Stimulated activated CD4-positive, alpha-beta T cell treated with anti-CD3 and anti-CD28 coated beads, Interleukin-12 subunit alpha, Interleukin-12 subunit beta, amount 100 ng/mL, for 4 hours (primary cell): ENCODE measurements at places on chromosomes 11 and 22.

GRCh38 chr11:28701760-28702449 lies 593.7 kb downstream of the METTL15 start:
- DNase-seq, result no peak

- DNase-seq, result no peak
Observed at GRCh38 chr11:60879971-60880588, 12.7 kb downstream of the ZP1 start.

GRCh38 chr11:120303004-120303637 lies 22.0 kb upstream of the TLCD5 start:
- DNase-seq, result peak; percentile 53

DNA sequence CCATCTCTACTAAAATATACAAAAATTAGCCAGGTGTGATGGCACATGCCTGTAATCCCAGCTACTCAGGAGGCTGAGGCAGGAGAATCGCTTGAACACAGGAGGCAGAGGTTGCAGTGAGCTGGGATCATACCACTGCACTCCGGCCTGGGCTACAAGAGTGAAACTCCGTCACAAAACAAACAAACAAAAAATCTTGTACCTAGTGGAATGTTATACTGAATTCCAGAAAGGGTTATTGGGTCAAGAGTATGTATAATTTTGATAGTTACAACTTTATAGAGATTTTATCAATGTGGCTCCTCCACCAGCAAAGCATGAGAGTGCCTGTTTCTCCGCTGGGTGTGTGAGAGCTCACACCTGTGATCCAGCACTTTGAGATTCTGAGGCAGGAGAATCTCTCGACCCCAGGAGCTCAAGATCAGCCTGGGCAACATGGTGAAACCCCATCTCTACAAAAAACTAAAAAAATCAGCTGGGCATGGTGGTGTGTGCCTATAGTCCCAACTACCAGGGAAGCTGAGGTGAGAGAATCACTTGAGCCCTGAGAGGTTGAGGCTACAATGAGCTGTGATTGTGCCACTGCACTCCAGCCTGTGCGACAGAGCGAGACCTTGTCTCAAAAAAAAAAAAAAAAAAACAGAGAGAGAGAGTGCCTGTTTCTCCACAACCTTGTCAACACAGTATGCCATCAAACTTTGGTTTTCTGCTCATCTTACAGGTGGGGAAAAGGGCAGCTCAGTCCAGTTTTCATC lies 12.7 kb upstream of the FOLR1 start:
- no peak for DNase-seq

DNA sequence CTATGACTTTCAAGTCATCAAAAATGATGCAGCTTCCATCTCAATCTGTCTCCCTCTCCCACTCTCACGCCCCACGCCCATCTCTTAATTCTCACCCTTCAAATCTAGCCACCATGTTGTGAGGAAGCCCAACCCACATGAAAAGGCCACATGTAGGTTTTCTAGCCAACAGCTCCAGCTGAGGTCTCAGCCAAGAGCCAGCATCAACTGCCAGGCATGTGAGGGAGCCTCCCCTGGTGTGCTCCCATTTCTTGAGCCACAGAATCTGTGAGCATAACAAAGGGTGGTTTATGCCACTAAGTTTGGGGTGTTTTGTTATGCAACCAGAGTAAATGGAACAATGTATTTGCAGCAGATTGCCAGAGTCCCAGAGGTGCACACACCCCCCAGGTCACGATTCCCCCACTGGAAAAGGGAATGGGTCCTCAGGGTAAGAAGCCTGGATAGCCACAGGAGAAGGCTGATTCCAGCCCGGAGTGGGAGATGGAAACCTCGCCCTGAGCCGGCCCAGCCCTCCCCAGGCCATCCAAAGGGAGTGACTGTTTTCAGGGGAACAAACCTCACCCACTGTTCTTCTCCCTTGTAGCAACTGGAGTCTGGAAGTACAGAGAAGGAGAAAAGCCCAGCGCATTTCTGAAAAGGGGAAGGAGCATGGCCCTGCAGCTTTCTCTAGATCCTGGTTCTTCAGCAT lies 20.0 kb upstream of the LINC01488 start:
- DNase-seq, result no peak

GRCh38 chr11:57205041-57205641 lies 23.4 kb downstream of the LRRC55 start:
- DNase-seq, result no peak

- no peak for DNase-seq
Observed at GRCh38 chr11:6992457-6993417, 27.4 kb downstream of the ZNF214 start.

DNA sequence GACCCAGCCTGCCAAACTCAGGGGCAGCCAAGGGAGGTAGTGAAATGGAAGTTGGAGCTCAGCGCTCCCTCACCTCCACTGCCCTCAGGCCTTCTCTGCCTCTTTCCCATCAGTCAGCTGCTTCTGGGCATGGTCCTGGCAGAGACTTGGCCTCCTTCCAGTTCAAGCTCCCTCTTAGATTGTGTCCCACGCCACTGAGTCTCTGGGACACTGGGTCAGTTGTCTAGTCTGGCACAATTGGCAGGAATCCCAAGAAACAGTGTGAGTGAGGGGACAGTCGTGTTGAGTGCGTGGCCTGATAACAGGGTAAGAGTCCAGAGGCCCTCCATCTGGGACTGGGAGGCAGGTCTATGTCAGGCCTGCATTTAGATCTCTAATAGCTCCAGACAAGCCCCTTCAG lies 7.1 kb upstream of the SLC35E4 start:
- no peak for DNase-seq

GRCh38 chr11:72930008-72930407 lies 115.8 kb downstream of the ATG16L2 start:
- no peak for DNase-seq

DNA sequence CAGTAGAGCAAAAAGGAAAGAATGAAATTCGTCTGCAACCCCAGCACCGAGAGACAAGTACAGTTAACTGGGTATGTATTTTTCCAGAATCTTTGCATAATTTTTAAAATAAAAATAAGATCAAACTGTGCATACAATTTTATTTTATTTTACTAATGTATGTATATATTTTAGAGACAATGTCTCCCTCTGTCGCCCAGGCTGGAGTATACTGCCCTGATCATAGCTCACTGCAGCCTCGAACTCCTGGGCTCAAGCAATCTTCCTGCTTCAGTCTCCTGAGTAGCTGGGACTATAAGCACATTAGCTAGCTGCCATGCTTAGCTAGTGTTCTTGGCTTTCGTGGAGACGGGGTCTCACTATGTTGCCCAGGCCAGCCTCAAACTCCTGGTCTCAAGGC lies 18.8 kb upstream of the DRD2 start:
- DNase-seq, result no peak

- DNase-seq, result no peak
Observed at GRCh38 chr11:85132851-85133585, 494.1 kb downstream of the DLG2 start.

GRCh38 chr11:27874998-27875830 lies 175.0 kb upstream of the BDNF start:
- DNase-seq, result no peak

- DNase-seq, result no peak
Observed at GRCh38 chr11:17558025-17558780, 11.1 kb downstream of the OTOG start.

- no peak for DNase-seq
Observed at GRCh38 chr11:132217856-132218255, 847.4 kb downstream of the NTM start.

DNA sequence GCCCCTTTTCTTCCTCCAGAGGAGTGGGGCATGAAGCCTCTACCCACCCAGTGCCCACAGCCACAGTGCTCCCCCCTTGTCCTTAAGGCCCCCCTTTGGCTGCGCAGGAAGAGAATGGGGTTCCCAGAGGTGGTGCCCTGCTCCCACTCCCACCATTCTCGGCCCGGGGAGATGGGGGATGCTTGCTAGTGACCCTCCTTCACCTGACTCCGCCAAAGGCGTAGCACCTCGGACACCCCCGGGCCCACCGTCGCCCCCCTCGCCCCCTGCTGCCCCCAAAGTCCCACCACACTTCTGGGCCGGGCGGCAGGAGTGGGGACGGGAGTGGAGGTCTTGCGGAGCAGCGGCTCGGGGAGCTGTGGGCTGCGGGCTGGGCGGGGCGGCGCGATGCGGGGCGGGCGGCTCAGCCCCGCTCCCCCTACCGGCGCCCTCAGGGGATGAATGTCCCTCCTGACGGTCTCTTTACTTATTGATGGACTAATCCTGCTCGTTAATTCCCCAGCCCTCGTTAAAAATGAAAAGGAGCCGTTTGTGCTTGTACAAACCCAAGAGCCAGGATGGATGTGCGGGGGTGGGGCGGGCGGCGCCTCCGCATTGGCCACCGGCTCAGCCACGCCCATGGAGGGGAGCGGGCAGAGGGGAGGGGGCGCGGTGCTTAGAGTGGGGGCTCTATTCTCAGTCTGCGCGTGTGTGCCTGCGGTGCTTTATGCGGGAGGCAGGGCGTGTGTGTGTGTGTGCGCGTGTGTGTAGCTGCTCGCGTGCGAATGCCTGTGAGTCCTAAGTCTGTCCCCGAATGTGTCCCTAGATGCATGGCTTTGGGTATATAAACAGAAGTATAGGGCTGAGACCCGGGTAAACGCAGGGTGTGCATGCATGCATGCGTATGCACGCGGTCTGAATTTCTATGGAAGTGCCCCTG lies 25.6 kb downstream of the SYT7 start:
- DNase-seq, result no peak

DNA sequence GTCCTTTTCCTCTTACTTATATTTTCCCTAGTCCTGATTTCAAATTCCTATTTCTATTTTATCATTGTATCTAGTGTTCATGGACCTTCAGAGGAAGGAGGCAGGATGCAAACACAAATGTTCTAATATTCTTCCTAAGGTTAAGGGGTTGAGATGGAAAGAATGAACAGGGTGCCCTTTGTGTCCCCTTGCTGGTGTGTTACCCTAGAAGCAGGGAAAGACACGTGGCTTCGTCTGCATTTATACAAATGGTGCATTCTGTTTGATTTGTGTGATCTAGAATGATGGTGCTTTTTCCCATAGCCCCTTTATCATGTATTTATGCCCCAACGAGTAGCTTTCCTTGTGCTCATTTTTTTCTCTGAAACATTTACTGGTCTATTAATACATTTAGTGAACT lies 76.2 kb downstream of the PLEKHA7 start:
- no peak for DNase-seq

DNA sequence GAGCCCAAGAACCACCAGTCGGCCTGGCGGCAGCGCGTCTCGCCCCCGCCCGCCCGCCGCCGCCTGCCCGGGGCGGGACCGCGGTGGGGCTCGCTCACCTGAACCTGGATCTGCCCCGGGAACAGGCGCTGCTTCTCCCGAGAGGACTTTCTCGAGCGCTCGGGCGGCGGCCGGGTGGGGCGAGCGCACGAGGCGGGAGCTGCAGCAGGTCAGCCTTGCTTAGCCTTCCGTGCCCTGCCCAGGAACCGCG lies 133 bp downstream of the MYH9 start:
- no peak for DNase-seq

GRCh38 chr11:108511851-108512474 lies 13.8 kb upstream of the POGLUT3 start:
- no peak for DNase-seq

- no peak for DNase-seq
Observed at GRCh38 chr11:6825231-6825744, 20.2 kb upstream of the OR10A5 start.

GRCh38 chr11:75797116-75797515 lies 17.9 kb upstream of the UVRAG start:
- DNase-seq, result no peak

GRCh38 chr11:110085255-110085838 lies 7.8 kb upstream of the ZC3H12C start:
- DNase-seq, result no peak

DNA sequence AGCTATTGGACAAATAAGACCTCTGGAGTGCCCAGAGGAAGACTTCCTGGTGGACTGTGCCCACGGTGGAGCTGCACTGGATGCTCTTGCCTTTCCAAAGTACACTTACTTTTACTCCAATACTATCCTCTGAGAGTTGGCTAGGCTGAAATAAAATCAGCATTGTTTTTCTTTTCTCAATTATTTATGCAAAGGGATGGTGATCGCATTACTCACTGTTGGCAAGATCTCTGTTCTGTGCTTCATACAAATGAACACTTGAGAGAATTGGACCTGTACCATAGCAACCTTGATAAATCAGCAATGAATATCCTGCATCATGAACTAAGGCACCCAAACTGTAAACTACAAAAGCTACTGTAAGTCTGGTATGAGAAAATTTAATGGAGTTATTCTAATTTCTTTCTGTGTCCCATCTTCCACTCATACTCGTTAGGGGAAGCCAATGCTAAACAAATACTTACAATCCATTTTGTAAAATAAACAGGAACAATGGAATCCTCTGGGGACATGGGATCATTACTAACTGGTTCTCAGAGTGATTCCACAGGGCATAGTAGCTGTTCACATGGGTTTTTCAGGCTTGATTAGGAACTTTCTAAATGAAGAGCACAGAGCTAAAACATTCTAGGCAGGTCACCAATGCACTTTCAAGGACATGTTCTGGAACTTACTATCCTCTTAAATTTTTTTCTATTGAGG lies 26.3 kb downstream of the NLRP14 start:
- no peak for DNase-seq

DNA sequence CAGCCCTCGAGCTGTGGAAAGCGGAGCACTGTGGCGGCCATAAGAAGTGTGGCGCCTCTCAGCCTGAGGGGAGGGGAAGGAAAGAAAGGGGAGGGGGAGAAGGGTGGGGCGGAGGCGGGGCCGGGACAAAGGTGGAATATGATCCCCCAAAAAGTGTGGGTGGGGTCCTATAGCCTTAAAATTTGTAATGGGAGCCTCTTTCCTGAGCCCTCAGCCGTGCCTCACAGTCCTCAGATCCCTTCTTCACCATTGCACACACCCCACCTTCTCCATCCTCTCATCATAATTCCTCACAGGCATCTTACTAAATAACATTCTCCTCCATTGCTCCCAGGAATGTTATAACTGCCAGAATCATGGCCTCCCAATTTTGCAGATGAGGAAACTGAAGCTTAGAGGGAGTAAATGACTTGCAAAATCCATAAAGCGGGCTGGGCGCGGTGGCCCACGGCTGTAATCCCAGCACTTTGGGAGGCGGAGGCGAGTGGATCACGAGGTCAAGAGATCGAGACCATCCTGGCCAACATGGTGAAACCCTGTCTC lies 600 bp upstream of the RAB6A start:
- DNase-seq, result no peak

- no peak for DNase-seq
Observed at GRCh38 chr22:22938672-22939587, 51.3 kb downstream of the IGLL5 start.

DNA sequence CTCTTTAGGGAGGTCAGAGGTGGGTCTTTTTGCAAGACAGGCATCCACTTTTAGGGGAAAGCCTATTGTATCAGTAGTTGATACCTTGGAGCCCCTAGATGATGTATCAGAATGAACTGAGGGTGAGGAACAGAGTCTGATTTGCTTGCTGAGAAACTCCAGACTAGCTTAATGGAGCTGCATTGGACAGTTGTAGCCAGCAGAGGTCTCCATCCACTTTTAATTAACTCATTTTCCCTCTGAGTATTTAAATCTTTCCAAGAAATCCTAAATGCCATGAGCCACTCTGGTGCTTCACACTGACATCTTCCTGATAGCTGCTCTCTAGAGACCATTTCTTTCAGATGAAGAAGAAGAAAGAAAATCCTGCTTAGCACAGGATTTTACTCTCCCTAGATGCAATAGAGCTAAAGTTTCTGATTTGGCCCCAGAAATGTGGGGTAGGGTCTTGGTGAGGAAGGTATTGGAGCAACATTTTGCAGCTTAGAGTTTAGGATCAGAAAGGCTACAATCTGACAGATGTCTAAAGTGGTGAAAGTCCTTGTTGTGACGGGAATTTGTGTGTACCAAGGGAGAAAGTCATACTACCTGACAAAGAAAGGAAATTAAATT lies 38.0 kb downstream of the EXT2 start:
- no peak for DNase-seq
